Activated naive CD4-positive, alpha-beta T cell treated with anti-CD3 and anti-CD28 coated beads, Interleukin-2, amount 50 U/mL, for 72 hours (primary cell): ENCODE measurements at places on chromosomes 5 and 9.
A peak's percentile ranks its signal among the peaks of the same experiment; 100 is the strongest.

GRCh38 chr9:27086818-27087680 lies 22.0 kb upstream of the TEK start:
- no peak for DNase-seq

DNA sequence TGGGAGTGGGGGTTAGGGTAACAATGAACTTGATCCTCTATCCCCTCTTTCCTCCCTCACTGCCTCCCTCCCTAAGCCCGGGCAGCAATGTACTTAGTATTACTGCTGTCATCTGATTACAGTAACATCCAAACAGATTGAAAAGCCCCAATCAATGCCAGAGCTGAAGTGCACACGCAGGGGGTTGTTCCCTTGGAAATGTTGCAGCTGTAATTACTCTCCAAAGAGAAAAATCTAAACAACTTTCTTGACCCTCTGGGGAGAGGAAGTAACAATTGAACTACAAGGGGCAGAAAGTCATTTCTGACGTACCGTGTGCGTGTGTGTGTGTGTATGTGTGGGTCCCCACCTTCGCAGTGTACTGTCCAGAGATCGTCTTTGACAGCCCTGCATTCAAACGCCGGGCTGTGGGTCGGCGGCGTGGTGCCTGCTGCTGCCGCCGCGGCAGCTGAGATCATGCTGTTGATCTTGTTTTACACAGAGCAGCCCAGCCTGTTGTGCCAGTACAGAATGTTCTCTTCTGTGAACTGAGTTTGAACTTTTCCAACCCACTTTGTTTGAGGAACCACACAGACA lies 66.0 kb upstream of the KLF9 start:
- DNase-seq: no peak

DNA sequence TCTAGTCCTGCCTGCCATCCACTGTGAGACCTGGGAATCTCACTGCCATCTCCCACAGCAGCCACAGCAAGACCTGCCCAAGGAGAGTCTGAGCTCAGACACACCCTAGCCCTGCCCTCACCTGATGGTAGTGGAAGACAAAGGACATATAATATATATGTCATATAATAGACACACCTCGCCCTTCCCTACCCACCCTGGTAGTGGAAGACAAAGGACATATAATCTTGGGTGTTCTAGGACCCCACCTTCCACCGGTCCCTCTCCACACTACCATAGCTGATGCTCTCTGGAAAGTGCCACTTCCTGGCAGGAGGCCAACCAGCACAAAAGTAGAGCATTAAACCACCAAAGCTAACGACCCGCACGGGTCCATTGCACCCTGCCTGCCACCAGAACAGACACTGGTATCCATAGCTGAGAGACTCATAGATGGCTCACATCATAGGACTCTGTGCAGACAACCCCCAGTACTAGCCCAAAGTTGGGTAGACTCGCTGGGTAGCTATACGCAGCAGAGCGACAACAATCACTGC lies 545.6 kb downstream of the CAAP1 start:
- no peak for DNase-seq

DNA sequence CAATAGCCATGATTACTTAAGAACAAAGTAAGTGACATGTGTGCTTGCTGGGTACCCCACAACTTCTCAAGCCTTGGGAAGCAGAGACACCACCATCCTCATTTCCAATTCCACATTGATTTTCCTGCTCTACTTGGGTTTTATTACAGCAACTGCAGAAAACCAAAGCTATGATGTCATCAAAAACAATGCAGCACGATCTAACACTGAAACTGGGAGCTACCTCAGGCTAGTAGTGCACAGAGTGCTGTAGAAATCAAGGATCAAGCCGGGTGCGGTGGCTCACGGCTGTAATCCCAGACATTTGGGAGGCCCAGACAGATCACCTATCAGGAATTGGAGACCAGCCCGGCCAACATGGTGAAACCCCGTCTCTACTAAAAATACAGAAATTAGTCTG lies 174.4 kb upstream of the MSX2 start:
- no peak for DNase-seq

- no peak for DNase-seq
Measured at GRCh38 chr9:71896761-71897160, 14.2 kb downstream of the ABHD17B start.

DNA sequence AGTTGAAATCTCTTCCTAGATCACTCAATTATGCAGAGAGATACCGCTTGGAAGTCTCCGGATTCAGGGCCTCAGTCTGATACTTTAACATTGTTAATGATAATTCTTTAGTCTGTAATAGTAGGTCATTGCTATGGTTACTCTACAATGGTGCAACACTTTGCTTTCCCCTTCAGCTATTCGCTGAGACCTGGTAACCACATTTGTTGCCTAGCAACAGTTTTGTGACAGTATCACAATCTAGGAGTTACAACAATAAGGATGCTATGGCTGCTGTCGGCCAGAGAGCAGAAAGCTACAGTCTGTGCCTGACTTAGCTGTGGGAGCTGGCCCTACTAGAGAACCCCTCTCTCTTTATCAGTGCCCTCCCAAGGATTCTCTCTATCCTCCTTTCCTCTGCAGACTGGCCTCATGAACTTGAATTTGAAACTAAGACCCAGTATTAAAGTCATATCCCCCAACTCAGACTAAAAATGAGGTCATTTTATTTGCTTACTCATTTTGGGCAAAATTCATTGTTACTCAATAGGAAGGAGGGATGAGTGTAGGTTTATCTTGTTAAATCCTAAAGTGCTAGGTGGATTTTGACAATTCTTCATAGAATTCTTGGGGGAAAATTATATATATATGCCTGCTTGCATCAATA lies 39.3 kb downstream of the NR2F1 start:
- no peak for DNase-seq

GRCh38 chr9:5863092-5863746 lies 27.5 kb upstream of the MLANA start:
- no peak for DNase-seq

DNA sequence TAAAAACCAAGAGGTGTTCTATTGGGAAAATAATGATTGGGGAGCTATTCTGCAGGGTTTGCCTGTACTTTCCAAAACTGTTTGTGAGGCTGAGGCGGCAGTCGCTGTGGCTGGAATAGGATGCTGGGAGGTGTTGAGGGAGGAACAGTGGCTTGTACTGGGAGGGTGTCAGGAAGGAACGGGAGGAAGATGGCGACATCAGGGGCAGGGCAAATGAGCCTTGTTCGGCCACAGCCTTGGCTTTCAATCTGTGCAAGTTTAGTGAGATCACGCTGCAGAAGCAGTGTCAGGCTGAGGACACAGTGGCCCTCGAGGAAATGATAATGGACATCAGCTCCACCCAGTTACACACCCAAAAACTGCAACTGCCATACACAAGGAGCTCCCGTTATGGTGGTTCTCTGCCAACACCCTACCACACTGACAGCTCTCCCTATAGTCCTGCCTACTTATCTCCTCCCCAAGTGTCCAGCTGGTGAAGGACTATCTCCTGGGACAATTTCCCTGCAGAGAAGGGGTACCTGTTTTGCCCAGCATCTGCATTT lies 27.3 kb downstream of the KIF2A start:
- no peak for DNase-seq

GRCh38 chr5:107129051-107129450 lies 541.7 kb downstream of the EFNA5 start:
- DNase-seq: no peak

- DNase-seq: no peak
Measured at GRCh38 chr5:174221436-174221835, 175.9 kb downstream of the NSG2 start.

DNA sequence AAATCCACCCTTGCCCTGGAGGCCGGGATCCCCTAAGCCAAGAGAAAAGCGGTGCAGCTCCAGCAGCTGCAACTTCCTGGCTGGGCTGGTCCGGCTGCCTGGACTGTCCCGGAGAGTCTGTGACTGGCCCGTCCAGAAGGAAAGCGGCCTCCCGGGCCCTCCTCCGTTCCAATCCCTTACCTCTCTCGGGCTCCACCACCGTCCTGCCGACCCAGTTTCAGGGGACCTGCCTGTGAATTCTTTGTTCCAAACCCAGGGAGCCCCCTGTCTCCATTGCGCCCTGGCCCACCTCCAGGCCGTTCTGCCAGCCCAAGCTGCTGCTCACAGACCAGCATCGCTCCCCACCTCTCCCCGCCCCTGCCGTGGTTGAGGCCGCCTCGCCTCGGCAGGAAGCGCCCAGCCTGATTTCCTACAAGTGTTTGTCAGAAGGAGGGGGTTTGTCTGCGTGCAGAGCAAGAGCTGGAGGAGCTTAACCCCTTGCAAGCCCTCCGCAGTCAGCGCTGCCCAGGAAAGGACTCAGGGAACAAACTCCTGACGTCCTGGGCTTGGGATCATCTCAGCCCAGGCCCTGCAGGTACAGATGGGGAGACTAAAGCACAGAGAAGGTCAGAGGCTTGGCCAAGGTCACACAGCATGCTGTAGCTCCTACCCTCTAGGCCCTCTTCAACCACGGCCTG lies at the start of gene AKNA:
TSS of gene AKNA (minus strand) at position 303 of the 677 bp plus-strand sequence. CDS start 6,649 bp downstream, outside the sequence.
- DNase-seq: peak; percentile 75

GRCh38 chr5:11888221-11888620 lies 16.0 kb downstream of the CTNND2 start:
- no peak for DNase-seq

DNA sequence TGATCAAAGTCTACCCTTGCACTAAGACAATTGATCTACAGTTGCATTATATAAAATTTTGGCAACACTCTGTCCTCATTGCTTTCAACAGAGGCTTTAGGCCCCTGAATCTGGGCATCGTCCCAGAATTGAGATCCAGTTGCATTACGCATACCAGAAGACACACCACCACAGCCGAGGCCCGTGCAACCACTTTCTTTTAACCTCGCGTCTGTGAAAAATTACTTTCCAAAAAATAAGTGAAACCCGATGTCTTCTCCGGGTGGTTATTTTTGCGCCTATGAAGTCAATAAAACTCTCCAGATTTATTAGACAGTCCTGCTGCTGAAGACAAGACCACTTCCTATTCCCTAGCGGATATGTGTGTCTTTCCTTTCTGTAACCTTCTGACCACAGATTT lies 52.1 kb upstream of the NFIB start:
- no peak for DNase-seq
